Breast epithelium (tissue), 4 donors: ENCODE measurements at places on chromosomes 7 and 10.

GRCh38 chr10:132506711-132507408 is 30.7 kb upstream of the INPP5A start:
- H3K36me3 ChIP-seq = no peaks in the 10 kb centered on the region
- H3K27me3 ChIP-seq = no peaks in the 10 kb centered on the region
- H3K27ac ChIP-seq = peak overlapping the region; percentile 69
- peaks cover 2% of the 10 kb centered on the region for H3K4me1 ChIP-seq

GRCh38 chr7:5646846-5647245 is 134.6 kb downstream of the RNF216 start:
- no peaks in the 10 kb centered on the region for H3K27me3 ChIP-seq
- H3K4me3 ChIP-seq = no peak overlapping the region
- no peaks in the 10 kb centered on the region for H3K4me1 ChIP-seq
- no peak for DNase-seq

DNA sequence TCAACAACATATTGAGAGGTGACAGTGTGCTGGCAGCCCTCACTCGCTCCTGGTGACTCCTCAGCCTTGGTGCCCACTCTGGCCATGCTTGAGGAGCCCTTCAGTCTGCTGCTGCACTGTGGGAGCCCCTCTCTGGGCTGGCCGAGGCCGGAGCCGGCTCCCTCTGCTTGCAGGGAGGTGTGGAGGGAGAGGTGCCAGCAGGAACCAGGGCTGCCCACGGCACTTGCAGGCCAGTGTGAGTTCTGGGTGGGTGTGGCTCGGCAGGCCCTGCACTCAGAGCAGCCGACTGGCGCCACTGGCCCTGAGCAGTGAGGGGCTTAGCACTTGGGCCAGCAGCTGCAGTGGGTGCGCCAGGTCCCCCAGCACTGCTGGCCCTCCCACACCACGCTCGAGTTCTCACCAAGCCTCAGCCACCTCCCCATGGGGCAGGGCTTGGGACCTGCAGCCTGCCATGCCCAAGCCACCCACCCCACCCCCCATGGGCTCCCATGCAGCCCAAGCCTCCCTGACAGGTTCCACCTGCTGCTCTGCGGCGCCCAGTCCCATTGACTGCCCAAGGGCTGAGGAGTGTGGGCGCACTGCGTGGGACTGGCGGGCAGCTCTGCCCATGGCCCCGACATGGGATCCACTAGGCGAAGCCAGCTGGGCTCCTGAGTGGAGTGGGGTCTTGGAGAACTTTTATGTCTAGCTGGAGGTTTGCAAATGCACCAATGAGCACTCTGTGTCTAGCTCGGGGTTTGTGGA is 377.1 kb upstream of the ANKRD30A start:
- no peaks in the 10 kb centered on the region for H3K36me3 ChIP-seq
- no peak overlapping the region for H3K4me3 ChIP-seq
- H3K4me1 ChIP-seq = no peaks in the 10 kb centered on the region
- no peak overlapping the region for H3K27ac ChIP-seq
- no peaks in the 10 kb centered on the region for H3K27me3 ChIP-seq

- H3K4me1 ChIP-seq = no peaks in the 10 kb centered on the region
- H3K36me3 ChIP-seq = no peaks in the 10 kb centered on the region
- H3K4me3 ChIP-seq = no peak overlapping the region
- no peak overlapping the region for H3K27ac ChIP-seq
- no peak for DNase-seq
Observed at GRCh38 chr10:125333209-125333591, 172.8 kb upstream of the CTBP2 start.

GRCh38 chr7:134686786-134687185 is 40.1 kb downstream of the BPGM start:
- H3K4me3 ChIP-seq = no peak overlapping the region
- H3K4me1 ChIP-seq = peaks cover 7% of the 10 kb centered on the region
- DNase-seq = no peak
- H3K27me3 ChIP-seq = no peaks in the 10 kb centered on the region
- H3K36me3 ChIP-seq = no peaks in the 10 kb centered on the region

- no peaks in the 10 kb centered on the region for H3K36me3 ChIP-seq
- H3K4me3 ChIP-seq = no peak overlapping the region
- no peaks in the 10 kb centered on the region for H3K27me3 ChIP-seq
Observed at GRCh38 chr10:125607689-125608290, 75.2 kb downstream of the TEX36 start.

- H3K36me3 ChIP-seq = no peaks in the 10 kb centered on the region
- no peaks in the 10 kb centered on the region for H3K4me1 ChIP-seq
- H3K4me3 ChIP-seq = no peak overlapping the region
- no peak overlapping the region for H3K27ac ChIP-seq
Observed at GRCh38 chr7:133584956-133585668, 332.2 kb downstream of the EXOC4 start.

DNA sequence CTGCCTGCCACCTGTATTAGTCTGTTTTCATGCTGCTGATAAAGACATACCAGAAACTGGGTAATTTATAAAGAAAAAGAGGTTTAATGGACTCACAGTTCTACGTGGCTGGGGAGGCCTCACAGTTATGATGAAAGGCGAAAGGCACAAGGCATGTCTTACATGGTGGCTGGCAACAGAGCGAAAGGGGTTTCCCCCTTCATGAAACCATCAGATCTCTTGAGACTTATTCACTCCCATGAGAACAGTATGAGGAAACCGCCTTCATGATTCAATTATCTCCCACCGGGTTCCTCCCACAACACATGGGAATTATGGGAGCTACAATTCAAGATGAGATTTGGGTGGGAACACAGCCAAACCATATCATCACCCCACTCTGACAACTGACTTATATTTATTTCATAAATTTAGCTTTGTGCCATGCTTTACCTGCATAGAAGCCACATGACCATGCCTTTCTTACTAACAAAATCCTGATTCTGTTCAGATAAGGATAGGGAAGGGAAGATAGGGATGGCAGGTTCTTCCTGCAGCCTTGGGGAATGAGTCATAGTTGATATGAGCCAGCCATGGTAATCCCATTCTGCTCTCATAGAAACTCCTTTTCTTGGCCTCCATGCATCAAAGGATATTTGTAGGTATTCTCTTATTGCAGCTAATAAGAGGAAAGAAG is 191.3 kb upstream of the AGK start:
- H3K27ac ChIP-seq = no peak overlapping the region
- H3K27me3 ChIP-seq = no peaks in the 10 kb centered on the region
- no peak for DNase-seq
- no peaks in the 10 kb centered on the region for H3K4me1 ChIP-seq
- no peak overlapping the region for H3K4me3 ChIP-seq
- no peaks in the 10 kb centered on the region for H3K36me3 ChIP-seq

DNA sequence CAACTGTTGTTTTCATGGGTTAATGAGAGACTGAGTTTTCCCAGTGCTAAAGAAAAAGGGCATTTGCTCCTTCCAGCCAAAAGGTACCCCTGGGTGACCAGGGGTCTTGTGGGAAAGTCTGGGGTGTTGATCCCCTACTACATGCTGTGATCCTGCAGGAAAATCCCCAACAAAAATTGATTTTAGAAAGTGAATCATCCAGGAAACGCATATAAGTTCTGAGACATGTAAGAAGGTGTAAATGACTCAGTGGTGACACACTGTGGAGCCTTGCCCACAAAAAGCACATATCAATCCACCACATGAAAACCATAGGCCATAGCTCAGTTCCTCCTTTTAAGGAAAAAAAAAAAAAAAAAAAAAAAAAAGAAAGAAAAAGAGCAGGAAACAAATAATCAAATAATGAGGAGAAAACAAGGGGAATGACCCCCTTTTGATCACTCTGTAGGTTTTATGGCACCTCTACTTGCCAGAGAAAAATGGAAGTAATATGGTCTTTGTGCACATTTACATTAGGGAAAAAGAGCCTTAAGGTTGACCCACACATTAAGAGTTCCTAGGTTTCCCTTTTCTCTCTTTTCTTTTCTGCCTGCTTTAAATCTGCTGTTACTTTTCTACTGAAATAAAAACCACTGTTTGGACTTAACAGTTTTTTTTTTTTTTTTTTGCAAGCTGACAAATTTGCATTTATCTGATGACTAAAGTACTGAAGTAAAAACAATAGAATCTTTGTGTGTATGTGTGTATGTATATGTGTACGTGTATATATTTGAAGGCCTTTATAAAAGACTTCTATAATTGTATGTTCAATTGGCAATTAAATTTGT is 386.0 kb downstream of the KIF20B start:
- no peaks in the 10 kb centered on the region for H3K4me1 ChIP-seq
- DNase-seq = no peak
- no peak overlapping the region for H3K4me3 ChIP-seq
- no peak overlapping the region for H3K27ac ChIP-seq
- no peaks in the 10 kb centered on the region for H3K36me3 ChIP-seq

DNA sequence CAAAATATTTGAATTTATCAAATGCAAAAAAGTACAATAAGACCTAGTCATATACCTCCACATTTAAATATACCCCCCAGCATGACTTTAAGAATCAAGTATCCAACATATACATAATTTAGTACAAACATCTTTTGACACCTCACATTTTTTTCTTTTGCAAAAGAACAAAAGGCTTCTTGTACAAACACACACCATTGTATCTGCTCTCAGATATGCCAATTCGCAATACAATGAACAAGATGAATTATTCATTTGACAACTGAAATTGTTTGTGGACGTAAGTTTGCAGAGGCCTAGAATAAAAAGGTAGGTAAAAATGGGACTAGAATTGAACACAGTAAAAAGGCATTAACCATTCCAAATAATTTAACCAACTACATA is 154.4 kb downstream of the CACNA2D1 start:
- H3K27ac ChIP-seq = no peak overlapping the region
- no peak for DNase-seq
- no peaks in the 10 kb centered on the region for H3K4me1 ChIP-seq
- no peaks in the 10 kb centered on the region for H3K27me3 ChIP-seq
- no peak overlapping the region for H3K4me3 ChIP-seq
